ENCODE measurements at places on chromosomes 2 and 18.

DNA sequence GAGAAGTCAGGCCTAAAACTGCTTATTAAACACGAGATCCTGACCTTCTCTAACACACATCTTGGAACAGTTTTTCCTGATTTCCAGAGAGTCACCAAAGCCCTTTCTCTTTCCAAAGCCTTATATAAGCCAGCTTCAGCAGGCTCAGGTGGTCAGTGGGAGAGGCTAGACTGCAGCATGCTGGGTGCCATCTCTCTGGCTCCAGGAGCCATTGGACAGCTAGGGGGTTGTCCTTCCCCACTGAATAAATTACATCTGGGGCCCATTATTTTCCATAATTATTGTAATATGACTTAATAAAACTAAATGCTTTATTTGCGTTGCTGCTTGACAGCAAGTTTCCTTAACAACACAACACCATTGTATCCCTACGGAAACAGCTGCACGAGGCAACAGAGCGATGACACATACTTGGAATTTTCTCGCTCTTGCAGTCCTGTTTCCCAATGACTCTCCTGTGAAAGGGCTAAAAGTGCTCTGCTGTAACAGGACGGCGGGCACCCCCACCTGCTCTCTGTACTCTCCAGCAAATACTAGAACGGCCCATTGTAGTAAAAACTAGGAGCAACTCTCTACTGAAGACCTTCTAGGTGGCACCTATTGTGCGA, 160.6 kb downstream of the RNF144A start:
- DNase-seq: no peak

GRCh38 chr2:108396845-108397244, 19.1 kb downstream of the SULT1C4 start:
- no peak for DNase-seq

- DNase-seq: peak; percentile 58
These were observed 41.6 kb downstream of the LRRC30 start for GRCh38 chr18:7272311-7273049.

DNA sequence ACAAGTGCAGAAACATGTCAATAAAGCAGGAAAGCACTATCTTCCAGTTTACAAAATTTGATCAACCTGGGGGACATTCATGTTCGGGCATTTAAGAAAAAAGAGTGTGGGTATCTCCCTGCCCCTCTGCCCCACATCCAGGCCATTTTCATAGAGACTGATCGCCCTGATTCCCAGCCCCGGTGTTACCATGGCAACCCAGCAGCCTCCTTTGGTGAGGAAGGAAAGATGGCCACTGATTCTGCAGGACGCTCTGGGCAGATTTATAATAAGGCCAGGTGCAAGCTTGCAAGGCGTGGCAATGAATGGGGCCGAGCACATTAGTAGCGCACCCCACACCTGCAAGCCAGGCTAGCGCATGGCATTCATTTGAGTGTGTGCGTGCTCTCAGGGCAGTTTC, 36.7 kb upstream of the ARL4C start:
- DNase-seq: peak; percentile 91

DNA sequence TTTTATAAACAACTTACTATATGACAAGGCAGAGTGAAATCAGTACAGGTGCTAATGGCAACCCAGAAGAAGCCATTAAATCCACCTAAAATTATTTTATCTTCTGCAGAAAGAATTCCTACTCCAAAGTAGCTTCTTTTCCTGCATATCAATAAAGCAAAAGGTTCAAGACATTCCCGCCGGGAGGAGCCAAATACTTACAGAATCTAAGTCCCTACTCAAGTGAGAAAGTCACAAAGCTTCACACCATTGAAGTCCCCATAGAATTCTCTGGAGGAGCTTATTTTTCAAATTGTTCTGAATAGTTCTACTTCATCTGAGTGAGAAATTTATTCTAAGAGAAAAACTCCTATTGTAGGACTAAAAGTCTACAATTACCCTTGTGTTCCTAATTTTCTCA, 233.7 kb upstream of the HNRNPA3 start:
- no peak for DNase-seq

DNA sequence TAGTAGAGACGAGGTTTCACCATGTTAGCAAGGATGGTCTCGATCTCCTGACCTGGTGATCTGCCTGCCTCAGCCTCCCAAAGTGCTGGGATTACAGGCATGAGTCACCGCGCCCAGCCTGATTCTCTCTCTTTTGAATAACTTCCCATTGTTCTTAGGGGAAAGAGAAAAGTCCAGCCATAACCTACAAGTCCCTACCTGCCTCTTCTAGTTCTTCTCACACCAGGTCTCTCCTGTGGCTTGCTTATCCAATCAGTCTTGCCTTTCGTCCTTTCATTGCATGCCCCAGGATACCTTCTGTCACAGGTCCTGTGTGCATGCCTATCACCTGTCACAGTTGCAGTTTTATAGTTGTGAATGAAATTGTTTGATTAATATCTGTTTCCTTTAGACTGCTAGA, 148.1 kb downstream of the SLC4A3 start:
- DNase-seq: no peak

- no peak for DNase-seq
These were observed 83.8 kb upstream of the CCDC150 start for GRCh38 chr2:196555726-196556125.

DNA sequence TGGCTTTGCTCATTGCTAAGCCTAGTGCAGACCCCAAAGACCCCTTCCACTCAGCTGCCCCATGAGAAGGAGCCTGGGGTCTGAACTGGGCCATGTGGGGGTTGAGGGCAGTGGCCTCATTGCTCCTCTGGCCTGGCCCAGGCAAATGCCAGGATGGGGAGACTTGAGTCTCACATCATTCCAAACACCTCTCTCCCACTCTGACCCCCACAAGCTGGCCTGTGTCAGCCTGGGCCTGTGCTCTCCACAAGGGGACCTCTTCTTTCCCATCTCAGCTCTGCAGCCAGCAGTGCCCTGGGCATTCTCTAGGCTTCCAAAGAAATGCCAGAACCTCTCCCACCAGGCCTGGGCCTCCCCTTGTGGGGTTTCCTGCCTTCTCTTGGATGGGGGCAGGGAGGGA, 45.8 kb upstream of the OTOF start:
- DNase-seq: no peak
